ENCODE measurements at places on chromosomes 5 and 9.

- DNase-seq, result peak; percentile 80
These were observed 95.3 kb downstream of the ZNF608 start for GRCh38 chr5:124650951-124651662.

DNA sequence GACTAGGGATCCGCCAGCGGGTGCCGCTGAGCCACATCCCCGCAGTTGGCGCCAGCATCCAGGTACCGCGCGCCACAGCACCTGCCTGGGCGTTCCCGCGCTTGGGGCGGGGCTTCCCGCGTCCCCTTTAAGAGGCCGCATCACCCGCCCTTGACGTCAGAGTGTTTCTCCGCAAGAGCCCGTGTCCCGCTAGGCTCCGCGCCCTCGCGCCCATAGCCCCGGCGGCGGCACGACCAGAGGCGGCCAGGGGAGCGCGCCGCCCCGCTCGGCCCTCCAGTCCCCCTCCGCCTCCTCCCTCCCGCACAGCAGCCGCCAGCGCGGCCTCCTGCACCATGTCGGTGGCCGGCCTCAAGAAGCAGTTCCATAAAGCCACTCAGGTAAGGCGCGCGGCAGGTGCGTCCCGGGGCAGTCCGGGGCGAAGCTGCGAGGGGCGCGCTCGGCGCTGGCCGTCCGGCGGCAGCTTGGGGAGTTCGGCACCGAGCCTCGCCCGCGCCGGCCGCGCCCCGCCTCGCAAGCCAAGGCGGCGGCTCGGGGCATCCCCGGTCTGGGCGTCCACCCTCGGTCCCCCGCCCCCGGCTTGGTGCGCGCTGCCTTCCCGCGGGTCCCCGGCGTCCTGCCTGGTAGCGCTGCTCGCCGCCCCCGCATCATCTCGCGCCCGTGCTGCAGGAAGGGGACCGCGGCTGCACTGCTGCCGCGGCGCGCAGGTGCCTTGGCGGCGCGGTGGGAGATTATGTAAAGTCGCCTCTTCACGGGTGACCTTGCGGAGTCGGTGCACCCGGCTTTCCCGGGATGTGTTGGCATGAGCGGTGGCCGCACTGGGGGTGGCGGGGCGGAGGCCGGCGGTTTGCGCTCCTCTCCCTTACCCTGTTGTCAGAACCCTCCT, at the start of gene SH3GL2:
TSS of gene SH3GL2 (plus strand) at position 156 of the 883 bp plus-strand sequence.
- no peak for DNase-seq

DNA sequence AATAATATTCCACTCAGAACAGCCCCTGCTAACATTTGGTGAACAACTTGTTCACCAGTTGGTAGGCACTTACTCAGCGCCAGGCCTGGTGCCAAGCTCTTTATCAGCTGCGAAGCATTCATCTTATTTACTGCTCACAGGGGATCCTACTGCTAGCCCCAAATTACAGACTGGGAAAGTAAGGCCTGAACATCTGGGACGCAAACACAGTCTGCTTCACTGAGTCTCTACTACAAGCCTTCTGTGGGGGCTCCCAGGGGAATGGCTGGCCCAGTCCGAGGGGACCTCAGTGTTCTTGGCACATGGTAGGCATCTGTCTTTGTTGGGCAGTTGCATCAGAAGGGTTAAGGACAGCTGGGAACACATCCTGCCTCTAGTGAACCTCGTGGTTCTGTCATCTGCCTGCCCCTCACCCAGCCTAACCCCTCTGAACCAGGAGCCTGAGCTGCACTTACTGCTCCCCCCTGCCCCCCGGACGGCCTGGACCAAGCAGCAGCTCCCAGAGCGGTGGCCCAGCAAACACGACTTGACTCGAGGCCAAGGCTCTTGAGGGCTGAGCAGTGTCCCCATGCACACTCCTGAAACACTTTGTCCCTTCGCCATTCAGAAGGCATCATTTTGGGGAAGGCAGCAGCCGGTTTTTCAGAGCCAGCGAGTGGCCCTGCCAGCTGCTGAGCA, at the start of gene PHYHD1:
TSS of gene PHYHD1 (plus strand) at position 602 of the 678 bp plus-strand sequence. CDS start 1,342 bp downstream, outside the sequence.
- peak; percentile 37 for DNase-seq

DNA sequence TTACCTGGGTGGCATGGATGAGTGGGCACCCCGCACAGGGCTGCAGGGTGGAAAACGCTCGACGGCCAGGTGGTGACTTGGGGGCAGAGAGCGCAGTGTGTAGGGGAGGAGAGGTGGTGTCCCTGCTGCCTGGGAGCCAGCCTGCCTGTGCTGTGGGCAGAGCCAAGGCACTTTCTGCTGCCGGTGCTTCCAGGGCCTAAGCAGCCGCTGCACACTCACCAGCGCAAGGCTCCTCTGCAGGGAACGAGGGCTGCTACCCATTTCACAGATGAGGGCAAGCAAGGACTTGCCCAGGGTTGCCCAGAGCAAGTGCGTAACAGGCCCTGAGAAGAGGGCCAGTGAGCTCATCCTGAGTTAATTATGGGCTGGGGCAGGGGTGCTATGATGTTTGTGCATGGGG, 62.5 kb downstream of the CRB2 start:
- no peak for DNase-seq

- DNase-seq, result no peak
These were observed 58.7 kb upstream of the TRPC7 start for GRCh38 chr5:136423944-136424606.

GRCh38 chr5:131536850-131537448, 98.1 kb downstream of the RAPGEF6 start:
- DNase-seq, result no peak

DNA sequence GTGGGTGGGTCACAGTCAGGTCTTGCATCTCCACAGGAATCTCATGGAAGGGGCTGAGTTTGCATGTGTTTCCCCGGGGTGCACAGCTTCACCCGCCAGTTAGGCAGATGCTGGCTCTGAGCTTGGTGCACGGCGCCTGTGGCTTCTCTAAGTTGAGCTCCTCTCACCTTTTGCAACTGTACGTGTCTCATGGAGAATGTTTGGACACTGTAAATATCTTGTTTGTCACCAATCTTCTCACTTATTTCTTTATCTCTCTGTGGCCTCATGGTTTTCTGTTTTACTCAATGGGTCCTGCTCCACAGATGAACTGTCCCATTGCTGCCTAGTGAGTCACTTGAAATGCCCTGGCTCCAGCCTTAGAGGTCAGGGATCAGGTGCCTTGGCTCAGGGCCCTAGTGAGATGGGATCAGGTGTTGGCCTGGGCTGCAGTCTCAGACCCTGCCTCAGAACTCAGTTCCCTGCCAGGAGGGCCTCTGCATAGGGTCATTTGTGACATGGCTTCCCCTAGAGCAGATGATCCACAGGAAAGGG, 61.6 kb downstream of the WNK2 start:
- no peak for DNase-seq

DNA sequence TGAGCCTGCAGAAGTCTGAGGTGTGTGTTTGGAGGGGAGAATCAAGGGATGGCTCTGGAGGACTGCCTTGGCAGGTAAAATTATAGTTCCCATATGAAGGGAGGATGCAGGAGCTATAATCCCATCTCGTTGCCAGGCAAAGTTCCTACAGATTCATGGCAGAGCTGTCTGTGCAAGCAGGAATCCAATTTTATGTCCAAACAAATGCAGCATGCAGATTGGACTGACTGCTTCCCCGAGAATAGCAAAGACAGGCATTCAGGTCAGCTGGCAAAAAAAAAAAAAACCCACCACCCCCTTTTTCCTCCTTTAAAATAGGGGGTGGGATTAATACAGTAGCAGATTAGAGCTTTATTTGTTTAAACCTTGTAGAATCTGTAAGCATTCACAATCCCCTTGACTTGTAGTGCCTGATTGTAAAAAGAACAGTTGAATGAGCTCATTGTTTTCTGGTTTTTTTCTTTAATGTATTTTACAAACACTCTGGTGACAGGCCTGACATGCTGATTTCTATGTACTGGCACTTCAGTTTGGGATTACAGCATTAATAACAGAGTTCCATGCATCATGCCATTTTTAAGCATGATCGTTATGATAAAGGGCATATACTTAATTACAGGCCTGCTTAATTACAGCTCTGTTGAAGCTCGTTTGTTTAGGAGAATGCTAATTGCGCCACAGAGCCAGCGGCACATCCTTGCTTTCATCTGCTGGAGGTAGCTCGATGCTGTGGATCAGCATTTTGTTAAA, 141.4 kb upstream of the LMX1B start:
- DNase-seq, result no peak

DNA sequence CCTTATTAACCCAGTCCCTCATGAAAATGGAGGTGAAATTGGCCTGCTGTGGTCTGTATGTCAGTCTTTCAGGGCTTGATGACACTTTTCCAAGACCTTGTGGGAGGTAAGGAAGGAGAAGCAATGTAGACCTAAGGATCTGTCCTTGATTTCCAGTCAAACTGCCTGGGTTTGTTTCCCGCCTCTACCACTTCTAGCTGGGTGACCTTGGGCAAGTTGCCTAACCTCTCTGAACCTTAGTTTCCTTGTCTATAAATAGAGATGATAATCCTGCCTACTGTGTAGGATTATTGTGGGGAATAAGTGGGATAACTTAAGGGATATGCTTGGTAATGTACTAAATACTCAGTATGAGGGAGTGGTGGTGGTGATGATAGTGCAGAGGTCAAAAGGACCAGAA, 59.7 kb downstream of the PPARGC1B start:
- no peak for DNase-seq

- DNase-seq, result no peak
These were observed 43.7 kb downstream of the TEX10 start for GRCh38 chr9:100308965-100309564.

GRCh38 chr5:119200795-119201194, 129.9 kb downstream of the DMXL1 start:
- no peak for DNase-seq

All from skeletal muscle cell (primary cell).